ENCODE measurements at places on chromosomes 3 and 15. TPM values are rescaled to one million over a fixed set of nuclear protein-coding genes. Genes with fewer than 3 reads are reported as not detected.

Gene GOLGA8T
- total RNA-seq: not detected

Gene ITPKA
- 4.4 TPM for total RNA-seq

Gene MUSTN1
- total RNA-seq: 21.0 TPM

Gene STRIT1
- total RNA-seq: not detected

Gene CLEC3B
- total RNA-seq: 96.6 TPM

Gene CHRM5
- total RNA-seq: not detected

Gene TF
- 2.2 TPM for total RNA-seq

Gene RTP4
- total RNA-seq: 0.63 TPM

Gene MESP2
- not detected for total RNA-seq

Gene C3orf52
- 8.8 TPM for total RNA-seq

Gene IL5RA
- total RNA-seq: 1.8 TPM

Data from thoracic aorta (tissue), 2 donors.